Brain pericyte (primary cell): ENCODE measurements at places on chromosomes 13 and 19.

DNA sequence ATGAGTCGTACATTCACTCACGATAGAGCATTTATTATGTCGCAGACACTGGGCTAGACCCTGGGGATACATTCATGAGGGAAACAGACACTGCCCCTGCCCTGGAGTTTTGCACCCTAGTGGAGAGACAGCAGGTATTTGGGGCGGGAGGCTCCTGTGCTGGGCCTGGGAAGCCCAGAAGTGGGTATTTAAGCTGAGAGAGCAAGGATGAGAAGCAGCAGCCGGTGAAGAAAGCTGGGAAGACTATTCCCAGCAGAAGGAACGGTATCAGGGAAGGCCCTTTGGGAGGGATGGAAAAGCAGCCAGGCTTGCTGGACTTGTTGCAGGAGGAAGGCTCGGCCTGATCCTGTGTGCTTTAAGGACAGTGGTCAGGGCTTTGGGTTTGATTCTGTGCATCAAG, 54.5 kb downstream of the CDADC1 start:
- no peak for DNase-seq

GRCh38 chr19:4508698-4509097, 9.6 kb downstream of the PLIN4 start:
- no peak for DNase-seq

GRCh38 chr19:13475044-13475443, 31.2 kb downstream of the CACNA1A start:
- DNase-seq = no peak

GRCh38 chr13:33927315-33927714, 109.4 kb downstream of the RFC3 start:
- DNase-seq = no peak

DNA sequence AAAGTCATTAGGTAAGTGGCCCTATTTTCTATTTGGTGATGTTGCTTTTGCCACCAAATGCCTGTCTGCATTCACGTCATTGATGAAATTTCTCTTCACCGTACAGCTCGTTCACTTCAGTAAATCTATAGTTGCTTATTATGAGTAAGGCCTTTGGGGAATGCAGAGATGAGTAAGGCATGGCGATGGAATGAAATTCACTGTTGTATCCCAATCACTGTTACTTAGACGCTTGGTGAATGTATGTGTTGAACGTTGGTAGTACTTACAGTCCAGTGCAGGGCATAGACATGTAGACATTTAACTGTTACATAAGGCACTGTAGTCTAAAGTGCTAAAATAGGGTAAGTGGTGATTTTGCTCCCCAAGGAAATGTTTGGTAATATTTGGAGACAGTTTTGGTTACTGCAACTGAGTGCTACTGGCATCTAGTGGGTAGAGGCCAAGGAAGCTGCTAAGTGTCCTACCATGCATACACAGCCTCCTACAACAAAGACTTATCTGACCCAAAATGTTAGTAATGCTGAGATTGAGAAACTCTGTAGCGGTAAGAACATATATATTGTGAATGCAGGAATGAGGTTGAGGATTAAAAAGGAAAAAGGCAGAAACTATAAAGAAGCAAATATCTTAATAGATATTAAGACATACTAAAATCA, 5.8 kb downstream of the AKAP11 start:
- no peak for DNase-seq

DNA sequence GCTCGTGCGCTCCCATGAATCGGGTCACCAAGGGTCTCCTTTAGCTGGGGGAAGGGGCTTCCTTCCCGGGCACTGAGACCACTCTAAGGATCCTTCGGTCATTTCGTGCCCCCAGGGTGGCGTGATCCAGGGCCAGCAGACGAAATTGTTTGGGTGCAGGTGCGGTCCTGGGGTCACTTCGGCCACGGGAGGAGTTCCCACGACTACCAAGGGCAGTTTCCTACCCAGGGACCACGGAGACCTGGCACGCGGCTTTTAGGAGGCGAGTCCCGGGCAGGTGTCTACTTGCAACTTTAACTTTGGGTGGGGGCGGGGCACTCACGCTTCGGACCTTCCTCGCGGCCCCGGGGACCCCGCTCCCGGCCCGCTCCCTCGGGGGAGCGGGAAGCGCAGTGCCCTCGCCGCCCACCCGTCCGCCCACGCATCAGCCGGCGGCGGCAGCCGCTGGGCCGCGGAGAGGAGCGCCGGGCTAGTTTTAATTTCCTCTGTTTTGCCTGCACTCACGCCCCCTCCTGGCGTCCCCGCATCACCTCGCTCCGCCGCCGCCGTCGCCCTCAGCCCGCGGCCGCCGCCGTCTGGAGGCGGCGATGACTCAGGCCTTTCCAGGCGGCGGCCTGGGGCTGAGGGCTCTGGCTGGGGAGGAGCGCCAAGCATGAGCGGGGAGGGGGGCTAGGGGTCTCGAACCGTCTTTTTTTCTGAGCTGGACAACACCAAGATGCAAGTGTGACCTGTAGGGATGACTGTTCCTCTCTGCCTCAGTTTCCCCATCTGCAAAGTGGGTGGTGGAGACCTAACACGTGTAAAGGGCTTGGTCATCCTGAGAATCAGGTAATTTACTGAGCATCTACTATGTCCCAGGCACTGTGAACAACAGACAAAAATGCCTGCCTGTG, 21.8 kb downstream of the OLFM2 start:
- no peak for DNase-seq

DNA sequence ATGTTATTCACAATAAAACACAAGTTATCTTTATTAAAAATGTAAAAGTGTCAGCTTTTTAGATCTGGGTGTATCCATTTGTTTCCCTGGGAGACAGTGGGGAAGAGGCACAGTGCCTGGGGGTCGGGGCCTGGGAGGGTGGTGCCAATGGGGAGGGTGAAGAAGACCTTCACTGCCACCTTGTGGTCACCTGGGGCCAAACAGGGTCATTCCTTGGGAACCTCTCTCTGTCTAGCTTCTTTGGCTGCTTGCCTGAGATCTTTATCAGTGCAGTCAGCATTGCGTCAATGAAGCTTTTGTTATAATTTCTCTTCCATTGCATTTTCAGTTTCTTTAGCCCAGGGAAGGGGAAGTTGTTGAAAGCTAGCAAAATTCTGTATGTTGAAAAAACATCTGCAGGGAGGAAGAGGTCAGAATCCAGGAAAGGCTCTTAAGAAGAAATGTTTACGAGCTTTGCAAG, 39.1 kb downstream of the PCDH8 start:
- no peak for DNase-seq

DNA sequence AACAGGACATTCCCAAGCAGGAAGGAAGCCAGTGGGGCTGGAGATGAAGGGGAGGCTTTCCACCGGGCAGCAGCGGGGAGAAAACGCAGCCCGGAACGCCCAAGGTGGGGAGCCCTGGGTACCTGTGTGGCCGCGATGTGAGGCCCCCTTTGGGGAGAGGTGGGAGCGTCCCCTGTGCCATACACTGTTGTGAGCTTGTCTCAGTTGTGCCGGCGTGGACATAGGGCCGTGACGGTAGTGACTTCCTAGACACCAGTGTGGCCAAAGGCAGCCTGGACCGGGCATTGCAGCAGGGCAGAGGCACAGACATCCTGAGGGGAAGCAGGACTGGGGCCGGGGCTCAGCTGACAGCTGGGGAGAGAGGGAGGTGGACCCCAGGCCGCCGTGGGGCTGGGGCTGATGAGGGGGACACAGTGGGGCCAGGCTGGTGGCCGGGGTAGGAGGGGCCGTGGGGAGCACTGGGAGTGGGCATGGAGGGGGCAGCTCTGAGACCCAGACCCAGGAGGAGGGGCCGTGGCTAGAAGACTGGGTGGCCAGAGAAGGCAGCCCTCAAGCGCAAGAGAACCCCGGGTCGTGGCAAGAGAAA, 38.5 kb upstream of the TFDP1 start:
- DNase-seq = no peak

GRCh38 chr19:46718157-46718933, 1.4 kb upstream of the PRKD2 start:
- DNase-seq = no peak

- peak; percentile 67 for DNase-seq
Observed at GRCh38 chr13:43686557-43686956, 100.2 kb downstream of the ENOX1 start.

DNA sequence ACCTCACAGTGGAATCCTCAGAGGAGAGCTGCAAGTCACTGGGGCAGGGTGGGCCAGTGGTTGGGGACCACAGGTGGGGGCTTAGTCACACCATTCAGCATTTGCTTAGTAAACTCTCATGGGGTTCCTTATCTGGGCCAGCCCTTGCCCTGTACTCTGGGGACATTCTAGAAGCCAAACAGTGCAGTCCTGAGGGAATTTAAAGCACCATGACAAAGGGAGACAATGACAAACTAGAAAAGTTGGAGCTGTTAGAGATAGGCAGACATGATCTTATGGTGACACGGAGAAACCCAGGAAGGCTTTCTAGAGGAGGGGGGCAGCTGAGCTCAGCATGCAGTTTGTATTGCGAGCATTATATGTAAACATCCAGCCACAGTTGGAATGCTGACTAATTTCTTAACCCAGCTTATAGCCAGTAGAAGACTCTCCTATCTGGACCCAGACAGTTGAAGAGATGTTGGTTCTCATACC, 87.6 kb downstream of the ZNF429 start:
- DNase-seq = no peak

DNA sequence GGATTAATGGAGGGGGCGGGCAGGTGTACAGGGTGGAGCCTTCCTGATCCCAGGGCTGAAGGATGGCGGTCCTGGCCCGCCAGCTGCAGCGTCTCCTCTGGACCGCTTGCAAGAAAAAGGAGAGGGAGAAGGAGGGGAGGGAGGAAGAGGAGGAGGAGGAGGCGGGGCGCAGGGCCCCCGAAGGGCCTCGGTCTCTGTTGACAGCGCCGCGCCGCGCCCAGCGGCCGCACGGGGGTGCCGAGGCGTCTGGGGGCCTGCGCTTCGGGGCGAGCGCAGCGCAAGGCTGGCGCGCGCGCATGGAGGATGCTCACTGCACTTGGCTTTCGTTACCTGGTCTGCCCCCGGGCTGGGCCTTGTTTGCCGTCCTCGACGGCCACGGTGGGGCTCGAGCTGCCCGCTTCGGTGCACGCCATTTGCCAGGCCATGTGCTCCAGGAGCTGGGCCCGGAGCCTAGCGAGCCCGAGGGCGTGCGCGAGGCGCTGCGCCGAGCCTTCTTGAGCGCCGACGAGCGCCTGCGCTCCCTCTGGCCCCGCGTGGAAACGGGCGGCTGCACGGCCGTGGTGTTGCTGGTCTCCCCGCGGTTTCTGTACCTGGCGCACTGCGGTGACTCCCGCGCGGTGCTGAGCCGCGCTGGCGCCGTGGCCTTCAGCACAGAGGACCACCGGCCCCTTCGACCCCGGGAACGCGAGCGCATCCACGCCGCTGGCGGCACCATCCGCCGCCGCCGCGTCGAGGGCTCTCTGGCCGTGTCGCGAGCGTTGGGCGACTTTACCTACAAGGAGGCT, at the start of gene PPM1N:
Gene PPM1N, plus strand, starts transcription at position 33 of the 785 bp plus-strand sequence. Its CDS starts 30 bp downstream, at position 63.
- no peak for DNase-seq

DNA sequence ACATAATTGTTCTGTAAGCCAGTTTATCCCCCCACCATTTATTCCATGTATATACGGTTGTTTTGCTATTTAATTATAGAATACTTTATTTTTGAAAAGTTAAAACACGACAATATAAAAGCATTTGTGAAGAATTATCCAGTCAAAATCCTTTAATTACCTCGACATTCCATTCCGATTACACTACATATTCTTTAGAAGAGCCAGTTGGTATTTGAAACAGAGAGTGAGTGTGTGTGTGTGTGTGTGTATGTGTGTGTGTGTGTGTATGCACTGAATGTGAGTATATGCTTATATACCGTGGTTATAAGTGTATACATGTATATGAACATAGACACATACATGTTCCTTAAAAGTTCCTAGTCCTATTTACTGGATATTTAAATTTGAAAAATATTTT, 87.8 kb upstream of the KLF5 start:
- DNase-seq = no peak

- DNase-seq = no peak
Observed at GRCh38 chr19:17327654-17328516, 6.8 kb downstream of the ANO8 start.

DNA sequence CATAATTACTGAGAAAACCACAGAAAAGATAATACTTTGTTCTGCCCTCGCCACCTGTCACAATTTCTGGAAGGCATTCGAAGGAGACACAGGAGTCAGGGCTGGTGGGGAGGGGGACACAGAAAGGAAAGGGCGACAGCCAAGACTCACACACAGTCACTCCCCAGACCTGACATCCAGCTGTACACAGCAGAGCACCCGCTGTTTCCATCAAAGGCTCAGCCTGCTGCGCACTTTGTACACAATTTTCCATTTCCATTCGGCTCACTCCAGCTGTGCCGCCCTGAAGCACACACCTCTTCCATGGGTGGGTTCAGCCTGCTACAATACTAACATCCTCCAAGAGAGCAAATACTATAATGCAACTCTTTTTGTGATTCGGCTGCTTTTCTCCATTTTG, 38.0 kb downstream of the STK24 start:
- DNase-seq = no peak

- DNase-seq = no peak
Observed at GRCh38 chr19:44697670-44698034, 1.3 kb upstream of the CEACAM16 start.

DNA sequence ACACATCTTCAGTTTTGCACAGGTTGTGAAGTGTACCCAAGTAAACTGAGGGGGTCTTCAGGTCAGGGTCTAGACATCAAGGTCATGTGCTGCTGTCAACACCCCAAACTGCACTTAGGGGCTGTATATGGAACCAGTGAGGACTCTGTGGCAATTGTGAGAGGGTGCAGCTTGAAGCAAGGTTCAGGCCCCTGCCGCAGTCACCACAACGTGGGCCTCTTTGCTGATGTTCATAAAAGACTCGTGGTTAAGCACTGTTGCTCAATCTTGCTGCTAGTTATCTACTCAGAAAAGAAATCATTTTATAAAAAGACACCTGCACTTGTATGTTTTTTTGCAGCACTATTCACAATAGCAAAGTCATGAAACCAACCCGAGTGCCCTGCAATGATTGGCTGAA, 907.4 kb downstream of the UQCRFS1 start:
- DNase-seq = no peak

- no peak for DNase-seq
Observed at GRCh38 chr19:1356508-1356865, 27.2 kb upstream of the NDUFS7 start.

DNA sequence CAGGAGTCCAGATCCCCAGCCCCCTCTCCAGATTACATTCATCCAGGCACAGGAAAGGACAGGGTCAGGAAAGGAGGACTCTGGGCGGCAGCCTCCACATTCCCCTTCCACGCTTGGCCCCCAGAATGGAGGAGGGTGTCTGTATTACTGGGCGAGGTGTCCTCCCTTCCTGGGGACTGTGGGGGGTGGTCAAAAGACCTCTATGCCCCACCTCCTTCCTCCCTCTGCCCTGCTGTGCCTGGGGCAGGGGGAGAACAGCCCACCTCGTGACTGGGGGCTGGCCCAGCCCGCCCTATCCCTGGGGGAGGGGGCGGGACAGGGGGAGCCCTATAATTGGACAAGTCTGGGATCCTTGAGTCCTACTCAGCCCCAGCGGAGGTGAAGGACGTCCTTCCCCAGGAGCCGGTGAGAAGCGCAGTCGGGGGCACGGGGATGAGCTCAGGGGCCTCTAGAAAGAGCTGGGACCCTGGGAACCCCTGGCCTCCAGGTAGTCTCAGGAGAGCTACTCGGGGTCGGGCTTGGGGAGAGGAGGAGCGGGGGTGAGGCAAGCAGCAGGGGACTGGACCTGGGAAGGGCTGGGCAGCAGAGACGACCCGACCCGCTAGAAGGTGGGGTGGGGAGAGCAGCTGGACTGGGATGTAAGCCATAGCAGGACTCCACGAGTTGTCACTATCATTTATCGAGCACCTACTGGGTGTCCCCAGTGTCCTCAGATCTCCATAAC, at the start of gene APOE:
Gene APOE, plus strand, starts transcription at position 360 of the 724 bp plus-strand sequence. CDS start 829 bp downstream, outside the sequence.
- no peak for DNase-seq
